ENCODE measurements at places on chromosomes 3 and 15. TPM values are rescaled to one million over a fixed set of nuclear protein-coding genes. Genes with fewer than 3 reads are reported as not detected.
A peak's percentile ranks its signal among the peaks of the same experiment; 100 is the strongest.

The PPP1R14D gene
- total RNA-seq: 20.0 TPM

The MTFMT gene
- total RNA-seq: 24.4 TPM

DNA sequence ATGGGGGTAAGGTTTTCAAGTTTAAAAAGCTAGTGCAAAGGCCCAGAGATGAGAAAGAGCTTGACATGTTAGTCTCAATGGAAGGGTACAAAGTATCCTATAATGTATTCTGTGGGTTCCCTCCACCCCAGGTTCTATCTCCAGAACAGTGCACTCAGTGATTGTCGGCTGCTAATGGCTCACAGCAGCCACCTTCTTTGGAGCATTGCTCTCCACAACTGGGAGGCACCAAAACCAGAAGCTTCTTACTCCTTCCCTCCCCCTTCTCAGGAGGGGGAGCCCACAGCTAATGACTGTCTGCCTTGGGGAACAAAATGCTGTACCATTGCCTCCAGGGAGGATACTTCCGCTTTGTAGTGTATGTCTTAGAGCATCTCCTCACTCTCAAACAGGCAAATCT is 439.4 kb upstream of the RBMS3 start:
- no peak overlapping the region for H3K27ac ChIP-seq
- H3K4me3 ChIP-seq: no peak overlapping the region
- H3K4me1 ChIP-seq: no peaks in the 10 kb centered on the region
- no peaks in the 10 kb centered on the region for H3K27me3 ChIP-seq
- no peaks in the 10 kb centered on the region for H3K36me3 ChIP-seq

DNA sequence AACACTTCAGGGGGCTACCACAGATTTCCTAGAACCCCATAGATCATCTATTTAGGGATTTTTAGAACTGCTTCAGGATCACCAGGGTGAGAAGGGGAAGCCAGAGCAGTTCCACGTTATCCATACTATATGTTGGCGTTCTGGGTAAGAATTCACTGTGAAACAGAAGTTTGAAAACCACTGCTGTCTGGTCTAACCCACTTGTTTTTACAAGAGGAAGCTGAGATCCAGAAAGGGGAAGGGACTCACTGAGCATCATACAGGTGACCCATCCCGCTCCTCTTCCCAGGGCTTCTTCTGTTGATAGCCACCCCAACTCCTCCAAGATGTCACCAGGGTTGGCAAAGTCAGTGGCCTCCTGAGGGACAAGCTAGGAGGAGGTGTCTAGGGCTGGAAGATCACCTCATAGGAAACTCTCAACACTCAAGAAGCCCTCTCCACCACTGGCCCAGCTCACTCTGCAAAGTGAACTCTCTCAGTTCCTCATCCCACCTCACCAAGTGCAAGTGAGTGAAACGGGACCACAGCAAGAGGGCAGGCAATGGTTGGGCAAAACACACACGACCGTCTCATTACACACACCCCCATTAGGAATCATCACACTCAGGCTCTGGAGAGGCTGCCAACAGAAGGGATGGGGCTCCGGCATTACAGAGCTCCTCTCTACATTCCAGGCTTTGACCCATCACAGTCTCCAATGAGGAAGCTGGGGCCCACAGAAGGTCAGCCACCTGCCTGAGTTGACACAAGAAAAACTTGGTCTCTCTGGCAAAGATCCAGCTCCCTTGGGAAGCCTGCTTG is 1.8 kb downstream of the DAPK2 start:
- H3K4me3 ChIP-seq: no peak overlapping the region
- H3K27me3 ChIP-seq: no peaks in the 10 kb centered on the region
- peaks cover 27% of the 10 kb centered on the region for H3K4me1 ChIP-seq

DNA sequence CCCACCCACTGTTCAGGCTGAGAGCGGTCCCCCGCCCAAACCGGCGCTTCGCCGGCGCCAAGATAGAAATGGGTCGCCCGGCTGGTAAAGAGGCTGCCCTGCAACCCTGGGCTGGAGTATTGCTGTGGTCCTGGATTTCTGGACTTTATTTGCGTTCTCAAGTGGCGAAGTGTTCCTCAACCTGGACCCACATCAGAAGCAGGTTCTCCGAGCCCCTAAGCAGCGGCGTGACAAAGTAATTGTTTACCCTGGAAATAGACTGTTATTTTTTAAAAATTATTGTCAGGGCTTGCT is 481 bp upstream of the DYNC1LI1 start:
- peak overlapping the region; percentile 96 for H3K4me3 ChIP-seq
- DNase-seq: no peak
- peak overlapping the region; percentile 94 for H3K27ac ChIP-seq
- H3K36me3 ChIP-seq: peaks cover 4% of the 10 kb centered on the region
- peaks cover 20% of the 10 kb centered on the region for H3K4me1 ChIP-seq

DNA sequence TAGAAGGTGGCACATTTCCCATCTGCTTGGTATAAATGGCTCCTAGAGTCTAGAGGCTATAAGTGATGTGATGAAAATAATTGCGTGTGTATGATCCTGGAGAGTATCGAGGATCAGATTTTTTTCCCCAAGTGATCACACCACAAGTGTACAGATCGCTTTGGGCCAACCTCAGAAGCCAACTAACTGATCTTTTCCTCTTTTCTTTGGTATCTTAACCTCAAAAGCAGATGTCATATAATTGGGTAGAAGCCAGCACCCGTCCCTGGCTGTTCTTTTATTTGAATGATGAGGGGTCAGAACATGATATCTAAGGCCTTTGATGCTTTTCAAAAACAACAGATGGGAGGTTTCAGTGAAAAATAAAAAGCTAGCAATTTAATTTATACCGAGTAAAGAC is 3.3 kb downstream of the P2RY14 start:
- DNase-seq: no peak
- no peaks in the 10 kb centered on the region for H3K36me3 ChIP-seq
- no peak overlapping the region for H3K4me3 ChIP-seq
- H3K4me1 ChIP-seq: peaks cover 24% of the 10 kb centered on the region

DNA sequence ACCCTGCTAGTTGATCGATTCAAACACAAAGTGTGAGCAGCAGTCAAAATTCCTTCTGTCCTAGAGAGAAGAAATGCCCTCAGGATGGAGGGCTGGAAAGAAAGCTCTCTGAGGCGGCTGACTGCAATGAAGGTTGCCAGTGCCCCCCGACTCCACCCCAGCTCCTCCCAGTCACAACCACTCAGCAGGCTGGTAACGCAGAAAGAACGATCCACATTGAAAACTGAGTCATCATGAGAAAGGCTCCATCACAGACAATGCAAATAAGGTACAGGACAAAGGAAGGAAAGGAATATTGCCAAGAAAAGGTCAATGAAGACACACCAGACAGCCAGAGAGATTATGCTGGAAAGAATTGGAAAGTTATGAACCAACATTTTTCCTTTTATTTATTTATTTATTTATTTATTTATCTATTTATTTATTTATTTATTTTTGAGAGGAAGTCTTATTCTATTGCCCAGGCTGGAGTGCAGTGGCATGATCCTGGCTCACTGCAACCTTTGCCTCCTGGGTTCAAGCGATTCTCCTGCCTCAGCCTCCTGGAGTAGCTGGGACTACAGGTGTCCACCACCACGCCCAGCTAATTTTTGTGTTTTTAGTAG is 17.4 kb upstream of the VGLL4 start:
- peaks cover 38% of the 10 kb centered on the region for H3K4me1 ChIP-seq
- DNase-seq: no peak
- H3K4me3 ChIP-seq: no peak overlapping the region
- H3K36me3 ChIP-seq: no peaks in the 10 kb centered on the region
- no peaks in the 10 kb centered on the region for H3K27me3 ChIP-seq
